ENCODE measurements at places on chromosomes 11 and 22.
A peak's percentile ranks its signal among the peaks of the same experiment; 100 is the strongest.

DNA sequence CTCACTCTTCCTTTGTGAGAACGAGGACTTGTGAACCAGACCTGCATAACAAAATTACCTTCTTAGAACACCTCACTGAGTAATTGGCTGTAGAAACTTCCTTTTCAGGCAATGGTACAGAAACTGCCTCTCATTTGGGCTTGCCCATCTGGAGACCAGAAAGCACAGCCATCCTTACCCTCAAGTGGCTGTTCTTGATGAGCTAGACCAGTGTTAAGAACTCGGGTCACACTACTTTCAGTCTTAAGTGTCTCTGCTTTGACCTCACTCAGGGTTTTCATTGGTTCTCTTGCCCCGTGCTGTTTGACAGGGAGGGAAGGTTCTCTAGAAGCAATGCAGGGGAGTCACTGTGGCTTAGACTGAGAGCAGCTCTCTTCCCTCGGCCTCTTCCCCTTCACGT lies 29.3 kb downstream of the NAT10 start:
- DNase-seq, result no peak

DNA sequence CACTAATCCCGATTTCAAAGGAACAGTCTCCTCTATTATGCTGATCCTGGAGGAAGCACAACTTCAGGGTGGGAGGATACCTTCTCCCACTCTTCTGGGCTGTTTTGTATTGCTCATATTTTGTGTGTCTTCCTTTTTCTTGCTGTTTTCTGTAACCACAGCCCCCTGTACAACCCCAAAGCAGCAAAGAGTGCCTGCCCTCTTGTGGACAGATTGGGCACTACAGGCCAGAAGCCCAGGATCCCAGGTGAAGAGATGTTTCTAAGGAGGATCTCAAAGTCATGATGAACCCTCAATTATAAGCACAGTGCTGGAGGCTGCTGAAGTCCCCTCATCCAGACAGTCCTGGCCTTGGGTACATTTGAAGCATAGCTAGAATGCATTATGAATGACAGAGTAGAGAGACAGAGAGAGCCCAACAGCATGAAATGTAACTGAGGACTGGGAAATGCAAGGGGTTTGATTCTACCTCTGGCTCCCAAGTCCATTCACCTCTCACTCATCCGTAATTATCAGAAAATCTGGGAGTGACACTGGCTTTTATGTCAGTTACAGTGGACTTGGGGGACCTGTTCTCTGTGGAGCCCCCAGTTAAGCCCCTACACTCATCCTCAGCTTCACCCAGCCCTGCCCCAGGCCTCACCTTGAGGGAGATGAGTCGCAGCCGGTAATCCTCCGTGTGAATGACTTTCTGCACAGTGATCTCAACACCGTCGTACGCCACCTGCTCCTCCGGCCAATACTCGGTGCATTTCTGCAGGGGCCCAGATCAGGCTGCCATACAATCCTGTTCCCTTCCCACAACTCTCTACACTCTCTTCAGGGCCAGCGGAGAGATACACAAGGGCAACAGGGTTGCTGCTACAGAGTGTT lies 6.2 kb upstream of the IGSF22 start:
- DNase-seq, result peak; percentile 66

DNA sequence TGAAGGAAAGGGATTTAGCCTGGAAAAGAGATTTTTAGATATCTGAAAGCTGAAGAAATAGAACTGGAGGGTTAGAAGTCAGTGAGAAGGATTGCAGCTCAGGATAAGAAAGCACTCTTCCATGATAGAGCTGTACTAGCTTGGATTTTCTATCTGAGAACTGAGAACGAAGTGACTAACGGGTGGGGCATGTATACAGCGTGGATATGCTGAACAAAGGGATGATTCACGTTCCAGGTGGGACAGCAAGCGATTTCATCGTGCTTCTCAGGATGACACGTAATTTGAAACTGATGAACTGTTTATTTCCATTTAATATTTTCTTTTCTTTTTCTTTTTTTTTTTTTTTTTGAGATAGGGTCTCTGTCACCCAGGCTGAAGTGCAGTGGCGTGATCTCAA lies 53.0 kb downstream of the GRAMD1B start:
- DNase-seq, result no peak

- DNase-seq, result no peak
Measured at GRCh38 chr22:38204784-38205183, 3.0 kb downstream of the MAFF start.

All from memory B cell (primary cell).